ENCODE measurements at places on chromosomes 7 and 10. TPM values are rescaled to one million over a fixed set of nuclear protein-coding genes. Genes with fewer than 3 reads are reported as not detected.

DNA sequence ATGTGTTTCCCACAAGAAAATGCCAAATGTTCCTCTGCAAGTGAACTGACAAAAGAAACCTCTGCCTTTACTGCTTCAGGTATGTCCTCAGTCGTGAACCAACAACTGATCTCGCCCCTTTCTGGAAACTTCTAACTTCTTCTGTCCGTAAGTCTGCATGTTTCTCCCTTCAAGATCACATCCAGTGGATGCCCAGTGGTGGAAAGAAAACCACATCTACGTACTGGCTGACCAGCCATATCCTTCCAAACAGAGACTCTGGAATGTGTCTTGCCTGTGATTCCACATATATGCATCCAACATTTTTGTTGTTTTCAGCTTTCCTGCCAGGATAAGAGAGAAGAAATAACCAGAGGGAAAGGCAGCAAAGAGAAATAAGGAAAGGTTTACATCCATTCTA is 152.7 kb downstream of the GLI3 start:
- DNase-seq, result no peak

The AKR1D1 gene
- not detected for total RNA-seq

DNA sequence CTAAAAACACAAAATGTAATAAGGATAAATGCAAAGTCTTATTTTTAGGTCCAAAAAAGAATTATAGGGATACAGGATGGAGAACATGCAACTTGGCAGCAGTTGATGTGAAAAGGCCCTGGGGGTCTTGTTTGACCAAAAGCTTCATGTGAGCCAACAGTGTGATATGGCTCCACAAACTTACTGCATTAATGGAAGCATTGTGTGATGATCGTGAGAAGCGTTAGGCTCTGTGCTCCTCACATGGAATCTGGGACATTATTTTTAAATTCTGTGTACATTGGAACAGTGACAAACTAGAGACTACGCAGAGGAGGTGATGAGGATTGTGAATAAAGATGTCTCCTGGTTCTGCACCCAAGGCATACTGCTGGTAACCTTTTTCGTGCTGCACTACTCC is 39.1 kb upstream of the CALD1 start:
- no peak for DNase-seq

GRCh38 chr10:99548041-99548530 is 15.3 kb downstream of the NKX2-3 start:
- peak; percentile 43 for DNase-seq

The TNS3 gene
- 72.3 TPM for total RNA-seq

DNA sequence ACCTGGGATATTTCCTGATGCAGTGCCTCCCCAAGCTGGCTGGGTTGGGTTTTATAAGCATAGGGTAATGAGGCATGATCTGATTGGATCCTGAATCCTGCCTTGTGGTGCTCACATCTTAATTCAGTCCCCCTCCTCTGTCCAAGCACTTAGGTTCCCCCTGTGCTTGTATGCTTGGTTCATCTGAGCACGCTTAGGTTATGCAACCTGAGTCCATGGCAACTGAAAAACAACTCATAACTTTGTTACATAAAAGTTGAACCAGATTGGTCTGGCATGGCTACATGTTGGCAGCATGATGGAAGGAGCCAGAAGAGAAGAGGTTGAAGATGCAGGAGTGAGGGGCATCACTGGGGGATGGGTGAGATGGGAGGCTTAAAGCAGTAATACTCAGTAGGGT is 57.3 kb upstream of the OSBPL3 start:
- no peak for DNase-seq

DNA sequence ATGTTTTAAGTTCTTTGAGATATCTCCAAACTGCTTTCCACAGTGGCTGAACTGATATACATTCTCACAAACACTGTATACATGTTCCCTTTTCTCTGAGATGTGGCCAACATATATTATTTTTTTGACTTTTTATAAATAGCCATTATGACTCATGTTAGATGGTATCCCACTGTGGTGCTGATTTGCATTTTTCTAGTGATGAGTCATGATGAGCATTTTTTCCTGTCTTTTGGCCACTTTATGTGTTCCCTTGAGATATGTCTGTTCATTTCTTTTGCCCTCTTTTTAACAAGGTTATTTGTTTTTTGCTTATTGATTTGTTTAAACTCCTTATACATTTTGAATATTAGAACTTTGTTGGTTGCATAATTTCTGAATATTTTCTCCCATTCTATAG is 1055.1 kb downstream of the NXPH1 start:
- peak; percentile 67 for DNase-seq

DNA sequence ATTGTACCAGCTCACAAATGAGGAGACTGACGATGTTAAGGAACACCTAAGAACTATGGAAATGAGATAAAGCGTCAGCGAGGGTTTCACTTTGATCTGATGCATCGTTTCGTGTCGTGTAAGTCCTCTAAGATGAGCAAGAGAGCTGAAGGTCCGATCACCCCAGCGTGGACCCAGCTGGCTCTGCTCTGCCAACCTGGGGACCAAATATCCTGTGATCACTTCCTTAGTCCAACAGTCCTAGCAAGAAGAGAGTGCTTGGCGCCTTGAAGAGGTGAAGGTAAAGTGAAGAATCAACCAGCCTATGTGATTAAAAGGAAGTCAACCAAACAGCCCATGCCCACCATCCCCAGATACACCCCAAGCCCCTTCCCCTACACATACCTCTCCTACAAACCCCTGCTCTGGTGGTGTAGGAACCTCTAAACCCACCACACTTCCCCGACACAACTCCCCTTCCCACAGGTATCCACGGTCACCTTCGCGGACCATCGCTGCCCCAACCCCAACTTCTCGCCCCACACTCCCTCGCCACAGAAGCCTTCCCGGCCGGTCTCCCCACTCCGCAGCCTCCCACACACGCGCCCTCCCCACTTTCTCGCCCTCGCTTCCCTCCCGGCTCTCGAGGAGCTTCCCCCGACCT is 722 bp downstream of the UPF2 start:
- DNase-seq, result peak; percentile 11

The NODAL gene
- not detected for total RNA-seq

The PPP1R9A gene
- total RNA-seq, result 9.5 TPM

The TMEM225B gene
- not detected for total RNA-seq

The CALHM1 gene
- not detected for total RNA-seq

The EFCAB10 gene
- total RNA-seq, result 0.18 TPM

DNA sequence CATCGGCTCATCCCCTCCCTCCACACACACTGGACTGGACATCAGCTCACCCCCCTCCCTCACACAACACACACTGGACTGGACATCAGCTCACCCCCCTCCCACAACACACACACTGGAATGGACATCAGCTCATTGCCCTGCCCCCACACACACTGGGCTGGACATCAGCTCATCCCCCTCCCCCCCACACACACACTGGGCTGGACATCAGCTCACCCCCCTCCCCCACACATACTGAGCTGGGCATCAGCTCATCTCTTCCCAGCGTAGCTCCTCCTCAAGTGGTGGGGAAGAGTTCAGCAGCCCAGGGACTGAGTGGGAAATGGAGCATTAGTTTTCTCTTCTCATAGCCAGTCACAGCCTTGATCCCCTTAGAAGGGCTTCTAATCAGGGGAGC is 58.1 kb upstream of the WDR11 start:
- no peak for DNase-seq

The STEAP4 gene
- total RNA-seq, result 1.7 TPM

DNA sequence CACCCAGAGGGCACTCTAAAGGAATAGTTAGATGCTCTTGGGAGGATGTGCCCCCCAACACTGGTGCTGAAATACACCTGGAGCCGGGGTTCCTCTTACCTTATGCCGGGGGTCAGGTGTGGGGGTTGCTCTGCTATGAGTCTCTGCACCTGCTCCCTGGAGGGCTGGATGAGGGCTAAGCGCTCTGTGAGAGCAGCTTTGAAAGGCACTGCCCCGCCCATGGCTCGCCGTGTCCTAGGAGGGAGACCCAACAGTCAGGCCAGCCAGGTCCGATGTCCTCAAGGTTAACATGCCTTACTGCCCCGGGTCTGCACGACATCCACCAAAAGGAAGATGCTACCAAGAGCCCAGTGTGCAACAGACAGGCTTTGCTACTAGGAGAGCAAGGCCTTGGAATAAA is 31.7 kb downstream of the PSPH start:
- DNase-seq, result no peak

- DNase-seq, result no peak
Observed at GRCh38 chr10:86667421-86668181, 710 bp upstream of the LDB3 start.

- DNase-seq, result no peak
Observed at GRCh38 chr7:134902058-134902457, 84.2 kb upstream of the AGBL3 start.

GRCh38 chr10:79084972-79085597 is 16.3 kb downstream of the ZMIZ1 start:
- DNase-seq, result no peak

DNA sequence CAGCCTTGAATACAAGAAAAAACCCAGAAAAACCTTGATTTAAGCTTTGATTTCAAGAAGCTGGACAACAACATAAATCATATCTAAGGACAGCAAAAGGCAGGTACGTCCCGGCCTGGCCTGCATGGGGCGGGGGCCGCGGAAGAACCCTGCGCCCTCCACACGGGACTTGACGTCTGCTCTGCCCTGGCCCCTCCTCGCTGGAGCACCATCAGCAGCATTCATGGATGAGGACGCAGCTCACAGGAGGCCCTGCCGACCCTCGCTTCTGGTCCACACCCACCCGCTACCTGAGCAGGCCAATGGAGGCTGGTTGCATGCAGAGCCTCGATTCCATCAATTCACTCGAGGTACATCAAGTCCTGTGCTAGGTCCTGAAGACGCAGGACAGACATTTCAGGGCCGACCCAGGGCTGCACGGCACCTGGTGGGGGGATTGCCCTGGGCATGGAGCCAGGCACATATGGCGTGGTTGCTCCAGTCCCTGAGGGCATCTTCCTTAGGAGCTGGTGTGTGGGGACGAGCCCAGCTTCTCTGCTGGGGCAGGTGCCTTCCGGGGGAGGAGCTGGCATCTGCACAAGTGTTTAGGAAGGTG is 63.1 kb upstream of the NKX6-2 start:
- no peak for DNase-seq

DNA sequence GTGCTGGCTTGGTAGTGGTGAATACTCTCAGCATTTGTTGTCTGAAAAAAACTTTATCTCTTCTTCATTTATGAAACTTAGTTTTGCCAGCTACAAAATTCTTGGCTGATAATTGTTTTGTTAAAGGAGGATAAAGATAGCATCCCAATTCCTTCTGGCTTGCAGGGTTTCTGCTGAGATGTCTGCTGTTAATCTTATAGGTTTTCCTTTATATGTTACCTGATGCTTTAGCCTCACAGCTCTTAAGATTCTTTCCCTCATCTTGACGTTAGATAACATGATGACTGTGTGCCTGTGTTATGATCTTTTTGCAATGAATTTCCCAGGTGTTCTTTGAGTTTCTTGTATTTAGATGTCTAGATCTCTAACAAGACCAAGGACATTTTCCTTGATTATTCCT is 9.9 kb upstream of the MRPS33 start:
- no peak for DNase-seq

The PCDH15 gene
- not detected for total RNA-seq

Measured in PC-3 (cell line).